Upper lobe of right lung (tissue), 1 donor: ENCODE measurements at places on chromosomes 5 and 9. TPM values are rescaled to one million over a fixed set of nuclear protein-coding genes. Genes with fewer than 3 reads are reported as not detected.

Gene ZNF782
- 4.5 TPM for total RNA-seq

Gene ARHGAP26
- total RNA-seq: 35.4 TPM

Gene DMRTA1
- 1.8 TPM for total RNA-seq

Gene NREP
- total RNA-seq: 19.3 TPM

Gene UBE2D2
- 95.9 TPM for total RNA-seq

Gene CFAP90
- 0.93 TPM for total RNA-seq

Gene DMRT3
- not detected for total RNA-seq

Gene BNC2
- total RNA-seq: 18.1 TPM

Gene SAP30L
- total RNA-seq: 43.2 TPM

Gene RFESD
- 3.7 TPM for total RNA-seq

Gene C9orf57
- total RNA-seq: not detected

Gene EQTN
- total RNA-seq: not detected

Gene SERF1A
- total RNA-seq: 8.9 TPM

Gene LRRC19
- total RNA-seq: 0.64 TPM

Gene PKD2L2
- not detected for total RNA-seq

Gene LHFPL2
- 41.0 TPM for total RNA-seq
